Stimulated activated CD4-positive, alpha-beta T cell treated with anti-CD3 and anti-CD28 coated beads, TNF-alpha, amount 100 ng/mL, for 1 hour (primary cell): ENCODE measurements at places on chromosomes 1 and 21.

DNA sequence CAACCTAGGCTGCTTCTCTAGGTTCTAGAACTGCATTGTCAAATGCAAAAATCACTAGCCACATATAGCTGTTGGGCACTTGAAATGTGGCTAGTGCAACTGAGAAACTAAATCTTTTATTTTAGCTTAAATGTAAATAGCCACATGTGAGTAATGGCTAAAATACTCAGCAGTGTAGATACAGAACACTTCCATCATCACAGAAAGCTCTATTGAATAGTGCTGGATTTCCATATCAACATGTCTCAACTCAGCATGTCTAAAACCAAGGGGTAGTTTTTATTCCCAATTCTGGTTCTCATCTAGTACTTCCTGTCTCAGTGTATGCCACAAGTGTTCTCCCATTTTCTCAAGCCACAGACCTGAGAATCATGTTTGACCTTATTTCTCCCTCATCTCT, 7.5 kb upstream of the TP53BP2 start:
- no peak for DNase-seq

DNA sequence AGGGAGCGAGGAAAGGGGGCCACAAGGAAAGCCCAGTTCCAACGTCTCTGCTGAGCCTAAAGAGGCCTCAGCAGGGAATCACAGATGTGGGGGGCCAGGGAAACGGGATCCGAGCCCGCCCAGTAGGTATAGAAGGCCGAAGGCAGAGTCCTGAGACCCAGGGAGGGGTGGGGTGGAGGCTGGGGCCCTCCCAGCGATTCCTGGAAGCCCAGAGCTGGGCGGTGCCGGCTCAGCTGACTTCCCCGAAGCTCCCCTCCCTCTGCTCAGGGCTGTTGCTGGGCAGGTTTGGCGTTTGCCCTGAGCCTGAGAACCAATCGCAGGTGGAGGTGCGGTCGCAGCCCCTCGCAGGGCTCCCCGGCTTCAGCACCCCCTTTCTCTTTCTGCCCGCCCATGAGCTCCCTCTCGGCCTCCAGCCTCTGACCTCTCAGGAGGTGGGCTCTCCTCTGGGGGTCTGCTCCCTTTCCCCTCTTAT, 12.8 kb downstream of the ADAMTSL4 start:
- no peak for DNase-seq

- DNase-seq = no peak
Observed at GRCh38 chr1:247077876-247078257, 744 bp downstream of the ZNF670 start.

GRCh38 chr1:157849229-157849875, 7.7 kb upstream of the CD5L start:
- DNase-seq = no peak

GRCh38 chr1:232673256-232673655, 43.3 kb upstream of the SIPA1L2 start:
- DNase-seq = no peak

- DNase-seq = no peak
Observed at GRCh38 chr1:221868593-221869303, 126.9 kb upstream of the DUSP10 start.

- DNase-seq = no peak
Observed at GRCh38 chr1:239123260-239123659, 263.1 kb upstream of the CHRM3 start.

GRCh38 chr1:178689769-178690168, 35.3 kb upstream of the RALGPS2 start:
- no peak for DNase-seq

DNA sequence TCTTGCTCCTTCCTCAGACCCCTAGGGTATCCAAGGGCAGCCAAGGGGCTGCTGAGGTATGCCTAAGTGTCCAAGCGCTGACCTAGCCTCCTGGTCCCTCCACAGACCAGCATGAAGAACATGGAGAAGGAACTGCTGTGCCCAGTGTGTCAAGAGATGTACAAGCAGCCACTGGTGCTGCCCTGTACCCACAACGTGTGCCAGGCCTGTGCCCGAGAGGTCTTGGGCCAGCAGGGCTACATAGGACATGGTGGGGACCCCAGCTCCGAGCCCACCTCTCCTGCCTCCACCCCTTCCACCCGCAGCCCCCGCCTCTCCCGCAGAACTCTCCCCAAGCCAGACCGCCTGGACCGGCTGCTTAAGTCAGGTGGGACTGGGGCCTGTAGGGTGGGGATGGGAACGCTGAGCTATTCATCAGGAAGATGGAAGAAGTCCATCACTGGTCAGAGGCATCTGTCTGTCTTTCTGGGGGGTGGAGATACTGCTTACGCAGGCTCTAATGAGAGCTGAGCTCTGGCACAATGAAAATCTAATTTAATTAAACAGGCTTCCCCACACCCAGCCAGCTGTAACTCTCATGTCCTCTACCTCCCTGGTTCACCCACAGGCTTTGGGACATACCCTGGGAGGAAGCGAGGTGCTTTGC, 1.8 kb downstream of the TRIM46 start:
- no peak for DNase-seq

GRCh38 chr21:31733551-31734149, 1.7 kb upstream of the SCAF4 start:
- DNase-seq = no peak

GRCh38 chr1:239263801-239264200, 122.6 kb upstream of the CHRM3 start:
- no peak for DNase-seq

GRCh38 chr1:153507926-153508583, 27.7 kb downstream of the S100A6 start:
- DNase-seq = no peak

GRCh38 chr21:44299458-44300261, at the start of gene PFKL:
Gene PFKL (plus strand): TSS chr21:44300053. CDS start chr21:44300106, 53 bp downstream.
- no peak for DNase-seq

DNA sequence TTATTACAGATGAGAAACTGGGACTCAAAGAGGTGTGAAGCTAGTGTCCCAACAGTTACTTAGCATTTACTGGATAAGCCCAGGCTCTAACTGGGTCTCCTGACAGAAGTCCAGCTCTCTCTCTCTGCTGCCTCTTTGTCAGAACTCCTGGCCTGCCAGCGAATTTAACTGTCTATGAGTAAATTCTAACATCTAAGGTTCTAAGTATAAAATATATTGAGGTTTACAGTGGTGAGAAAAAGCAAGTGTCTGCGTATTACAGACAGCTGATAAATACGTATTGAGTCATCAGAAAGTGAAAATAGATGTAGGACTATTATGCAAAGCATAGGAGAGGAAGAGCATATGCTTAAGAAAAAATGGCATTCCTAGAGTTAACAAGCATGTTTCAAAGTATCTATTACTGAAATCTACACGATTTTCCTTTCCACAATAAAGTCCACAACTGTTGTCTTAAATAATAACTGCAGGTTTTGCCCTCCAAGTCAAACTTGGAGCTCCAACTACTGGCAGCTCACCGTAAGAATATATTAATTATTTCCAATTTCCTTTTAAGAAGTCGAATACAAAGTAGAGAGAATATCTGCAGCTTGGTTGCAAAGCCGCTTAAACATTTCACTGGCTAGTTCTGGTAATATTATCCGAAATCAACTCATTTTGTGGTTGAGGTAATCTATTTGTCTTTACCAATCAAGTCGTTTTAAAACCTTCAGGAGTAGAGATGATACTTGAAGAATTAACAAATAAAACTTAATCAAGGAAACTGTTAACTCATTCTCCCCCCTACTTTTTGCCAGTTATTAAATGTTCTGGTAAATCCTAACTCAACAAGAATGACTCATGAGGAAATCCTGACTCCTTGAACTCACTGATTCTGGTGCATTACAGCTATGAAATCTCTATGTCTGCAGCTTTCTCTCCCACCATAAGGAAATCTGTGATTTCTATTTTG, 1.4 kb upstream of the RGS2 start:
- DNase-seq = no peak

GRCh38 chr21:30194701-30195299, 21.1 kb downstream of the CLDN8 start:
- no peak for DNase-seq

DNA sequence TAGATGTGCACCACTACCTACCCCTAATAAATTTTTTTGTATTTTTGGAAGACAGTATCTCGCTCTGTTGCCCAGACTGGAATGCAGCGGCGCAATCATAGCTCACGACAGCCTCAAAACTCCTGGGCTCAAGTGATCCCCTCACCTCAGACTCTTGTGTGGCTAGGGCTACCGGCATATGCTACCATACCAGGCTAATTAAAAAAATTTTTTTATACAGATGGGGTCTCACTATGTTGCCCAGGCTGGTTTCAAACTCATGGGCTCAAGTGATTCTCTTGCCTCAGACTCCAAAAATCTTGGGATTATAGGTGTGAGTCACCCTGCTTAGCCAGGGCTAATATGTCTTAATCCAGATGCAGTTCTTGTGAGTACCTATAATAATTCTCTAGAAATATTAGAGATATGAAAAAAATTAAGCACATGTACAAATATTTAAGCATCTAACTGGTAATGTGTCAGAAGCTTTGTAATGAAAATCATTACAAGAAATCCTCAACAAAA, 9.5 kb downstream of the SORT1 start:
- no peak for DNase-seq

- DNase-seq = no peak
Observed at GRCh38 chr1:14791654-14792053, 193.2 kb downstream of the KAZN start.

GRCh38 chr1:53592985-53593757, 134.0 kb downstream of the DMRTB1 start:
- DNase-seq = no peak

GRCh38 chr1:218346391-218347204, 1.5 kb downstream of the TGFB2 start:
- no peak for DNase-seq

DNA sequence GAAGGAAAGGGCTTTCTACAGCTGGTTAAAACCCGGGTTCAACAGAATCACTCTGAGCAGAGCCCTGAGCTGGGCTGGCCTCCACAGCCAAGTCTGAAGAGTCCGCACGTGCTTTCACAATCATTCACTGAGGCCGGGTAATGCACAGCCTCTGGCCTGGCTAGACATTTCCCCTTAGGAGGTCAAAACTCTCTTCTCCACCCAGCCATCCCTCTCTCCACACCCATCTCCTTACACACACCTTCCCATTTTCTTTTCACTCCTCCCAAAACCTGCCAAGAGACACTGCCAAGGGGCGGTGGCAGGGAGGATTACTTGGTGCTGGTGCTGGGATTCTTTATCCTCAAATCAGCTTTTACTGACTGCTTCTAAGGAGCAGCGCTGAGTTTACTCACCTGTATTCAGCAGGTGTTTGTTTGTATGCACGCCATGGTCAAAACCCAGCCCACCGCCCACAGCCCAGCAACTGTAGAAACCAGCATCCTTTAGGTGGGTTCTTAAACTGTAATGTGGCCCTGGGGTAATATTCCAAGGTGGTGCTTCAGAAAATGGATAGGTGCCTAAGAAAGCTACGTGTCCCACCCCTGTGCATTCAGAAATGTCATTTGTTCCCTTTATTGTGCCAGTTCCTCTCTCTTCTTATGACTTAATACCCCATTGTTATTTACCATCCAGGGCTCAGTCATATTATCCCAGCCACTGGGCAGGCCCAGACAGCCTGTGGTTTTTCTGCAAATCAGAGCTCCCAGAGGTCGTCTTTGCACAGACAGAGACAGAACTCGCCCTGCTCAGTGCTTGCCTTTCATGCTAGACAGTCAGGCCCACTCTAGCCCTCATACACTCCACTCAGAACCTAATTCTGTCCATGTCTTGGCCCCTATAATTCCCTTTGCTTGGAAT, 80.2 kb downstream of the ADSS2 start:
- no peak for DNase-seq

- no peak for DNase-seq
Observed at GRCh38 chr1:14111121-14111520, 411.1 kb downstream of the PRDM2 start.
